ENCODE measurements at places on chromosomes 13 and 19. TPM values are rescaled to one million over a fixed set of nuclear protein-coding genes. Genes with fewer than 3 reads are reported as not detected.

The OVOL3 gene
- not detected for total RNA-seq

The ZNF571 gene
- total RNA-seq = not detected

The PROZ gene
- total RNA-seq = not detected

The PCDH17 gene
- total RNA-seq = not detected

The NXNL1 gene
- total RNA-seq = not detected

- DNase-seq = no peak
Observed at GRCh38 chr13:49218493-49219051, 1.6 kb upstream of the MLNR start.

- DNase-seq = no peak
Observed at GRCh38 chr13:28179974-28180373, 41.6 kb downstream of the PAN3 start.

GRCh38 chr19:16034180-16034579 is 42.1 kb upstream of the TPM4 start:
- no peak for DNase-seq

DNA sequence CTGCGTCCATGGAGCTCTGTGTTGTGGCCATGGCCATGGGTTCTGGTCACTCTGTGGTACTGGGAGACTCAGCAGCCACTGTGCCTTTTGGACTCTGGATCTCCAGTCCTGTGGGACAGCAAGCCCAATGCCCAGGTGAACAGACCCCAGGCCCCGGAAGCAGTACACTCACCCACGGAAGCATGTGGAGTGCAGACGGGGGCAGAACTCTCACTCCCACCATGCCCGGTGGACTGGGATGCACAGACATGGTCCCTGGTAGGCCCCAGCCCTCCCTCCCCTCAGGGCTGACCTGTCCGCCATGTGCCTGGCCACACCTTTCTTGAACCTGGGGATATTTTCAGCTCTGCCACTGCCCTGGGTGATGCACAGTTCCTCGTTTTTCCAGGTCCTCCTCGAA is 163.3 kb downstream of the URI1 start:
- DNase-seq = no peak

DNA sequence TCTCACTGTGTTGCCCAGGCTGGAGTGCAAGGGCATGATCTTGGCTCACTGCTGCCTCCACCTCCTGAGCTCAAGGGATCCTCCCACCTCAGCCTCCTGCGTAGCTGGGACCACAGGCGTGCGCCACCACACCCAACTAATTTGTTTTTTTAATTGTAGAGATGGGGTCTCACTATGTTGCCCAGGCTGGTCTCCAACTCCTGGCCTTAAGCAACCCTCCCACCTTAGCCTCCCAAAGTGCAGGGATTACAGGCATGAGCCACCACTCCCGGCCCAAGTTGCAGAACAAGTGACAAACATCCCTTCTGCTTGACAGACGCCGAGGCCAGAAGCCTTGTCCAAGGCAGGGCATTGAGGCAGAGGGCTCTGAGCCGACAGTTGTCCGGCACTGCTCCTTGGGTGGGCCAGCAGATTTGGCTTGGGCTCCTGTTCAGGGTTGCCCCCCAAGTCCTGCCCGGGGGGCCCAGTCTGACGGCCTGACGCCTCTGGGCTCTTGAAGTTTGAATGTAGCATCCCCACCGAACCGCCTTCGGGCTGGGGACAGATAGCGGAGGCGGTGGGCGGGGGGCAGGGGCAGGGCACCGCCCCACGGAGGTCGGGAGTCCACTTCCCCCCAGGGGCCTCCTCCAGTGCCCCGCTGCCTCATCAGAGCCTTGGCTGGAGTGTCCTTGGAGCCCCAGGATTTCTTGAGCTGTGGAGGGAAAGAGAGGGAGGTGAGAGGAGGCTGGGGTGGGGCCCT is 5.7 kb upstream of the SPACA4 start:
- DNase-seq = no peak

DNA sequence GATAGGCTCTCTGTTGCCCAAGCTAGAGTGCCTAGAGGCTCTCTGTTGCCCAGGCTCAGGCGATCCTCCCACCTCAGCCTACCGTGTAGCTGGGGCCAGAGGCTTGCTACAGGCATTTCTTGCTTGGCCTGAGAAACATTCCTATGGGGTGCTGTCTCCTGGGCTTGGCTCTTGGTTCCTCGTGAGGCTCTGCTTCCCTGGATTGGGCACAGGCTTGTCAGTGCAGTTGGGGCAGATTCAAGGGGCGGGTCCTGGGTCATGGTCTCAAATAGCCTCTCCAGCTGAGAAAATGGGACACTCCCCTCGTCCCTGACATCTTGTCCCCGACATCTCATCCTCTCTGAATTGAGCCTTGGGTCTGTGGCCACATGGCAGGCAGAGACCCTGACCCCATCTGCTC is 4.9 kb downstream of the TSSK6 start:
- no peak for DNase-seq

DNA sequence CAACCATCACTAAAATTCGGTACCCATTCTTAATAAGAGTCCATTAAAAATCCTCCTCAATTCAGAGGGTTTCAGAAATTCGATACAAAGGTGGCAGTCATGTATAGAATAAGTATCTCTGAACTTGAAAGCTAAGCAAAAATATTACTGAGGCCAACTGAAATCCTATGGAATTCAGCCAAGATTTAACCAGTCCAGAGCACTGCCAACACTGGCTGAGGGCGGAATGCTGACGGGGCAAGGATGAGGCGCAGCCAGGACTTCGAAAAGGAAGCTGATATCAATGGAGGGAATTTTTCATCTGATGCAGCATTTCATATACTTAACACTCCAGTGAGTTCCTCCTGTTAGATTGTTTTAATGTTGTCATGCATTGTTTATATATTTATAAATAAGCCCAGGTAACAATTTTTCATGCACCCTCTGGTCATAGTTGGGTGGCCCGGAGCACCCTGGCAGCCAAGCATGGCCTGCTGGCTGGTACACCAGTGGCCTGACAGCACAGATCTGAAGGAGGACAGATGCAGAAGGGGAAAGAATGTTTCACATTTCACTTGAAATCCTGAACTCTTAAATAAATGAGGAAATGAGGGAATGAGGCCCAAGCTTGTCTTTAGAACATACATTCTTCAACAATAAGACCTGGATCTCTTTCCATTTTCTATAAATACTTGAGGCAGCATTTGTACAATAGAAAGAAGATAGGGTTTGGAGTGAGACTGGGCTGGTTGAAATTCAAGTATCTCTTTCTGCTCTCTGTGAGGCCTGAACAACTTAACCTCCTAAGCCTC is 41.5 kb downstream of the WDFY2 start:
- no peak for DNase-seq

Measured in SJSA1 (cell line).